ENCODE measurements at places on chromosomes 1 and 21.

DNA sequence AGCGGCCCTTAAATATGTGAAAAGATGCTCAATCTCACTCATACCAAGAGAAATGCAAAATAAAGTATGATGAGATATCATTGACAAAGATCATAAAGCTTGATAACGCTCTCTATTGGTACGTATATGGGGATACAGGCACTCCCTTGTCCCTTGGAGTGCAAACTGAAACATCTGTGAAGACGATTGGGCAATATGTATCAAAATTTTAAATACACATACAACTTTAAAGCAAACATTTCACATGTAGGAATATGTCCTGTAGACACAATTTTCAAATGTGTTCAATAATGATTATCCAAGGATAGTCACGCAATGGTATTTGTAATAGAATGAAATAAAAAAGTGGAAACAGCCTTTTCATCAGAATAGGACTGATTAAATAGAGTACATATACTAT, 2.0 kb upstream of the GJB3 start:
- no peaks in the 10 kb centered on the region for H3K4me1 ChIP-seq
- H3K36me3 ChIP-seq = no peaks in the 10 kb centered on the region
- no peak overlapping the region for H3K27ac ChIP-seq
- H3K27me3 ChIP-seq = peaks cover 62% of the 10 kb centered on the region

- peak; percentile 85 for DNase-seq
- H3K4me1 ChIP-seq = peaks cover 42% of the 10 kb centered on the region
- no peaks in the 10 kb centered on the region for H3K36me3 ChIP-seq
- H3K27ac ChIP-seq = no peak overlapping the region
- H3K27me3 ChIP-seq = peaks cover 21% of the 10 kb centered on the region
Measured at GRCh38 chr1:28882009-28882628, 32.2 kb upstream of the EPB41 start.

- DNase-seq = no peak
- H3K4me3 ChIP-seq = no peak overlapping the region
- H3K4me1 ChIP-seq = peaks cover 32% of the 10 kb centered on the region
- no peak overlapping the region for H3K27ac ChIP-seq
- H3K36me3 ChIP-seq = no peaks in the 10 kb centered on the region
- H3K27me3 ChIP-seq = no peaks in the 10 kb centered on the region
Measured at GRCh38 chr1:7495962-7496361, 275.1 kb upstream of the VAMP3 start.

- no peak overlapping the region for H3K4me3 ChIP-seq
- H3K27me3 ChIP-seq = peaks cover 33% of the 10 kb centered on the region
- peaks cover 8% of the 10 kb centered on the region for H3K4me1 ChIP-seq
- H3K27ac ChIP-seq = no peak overlapping the region
- no peaks in the 10 kb centered on the region for H3K36me3 ChIP-seq
Measured at GRCh38 chr1:6991266-6991665, 206.0 kb downstream of the CAMTA1 start.

- no peaks in the 10 kb centered on the region for H3K4me1 ChIP-seq
- DNase-seq = no peak
- H3K4me3 ChIP-seq = no peak overlapping the region
Measured at GRCh38 chr1:69498711-69499110, 69.0 kb upstream of the LRRC7 start.

GRCh38 chr1:81428998-81429397, 371.7 kb upstream of the ADGRL2 start:
- H3K27ac ChIP-seq = no peak overlapping the region
- DNase-seq = no peak
- H3K36me3 ChIP-seq = no peaks in the 10 kb centered on the region
- H3K27me3 ChIP-seq = peaks cover 8% of the 10 kb centered on the region

GRCh38 chr1:207672522-207673130, 27.7 kb downstream of the CR1L start:
- no peak overlapping the region for H3K27ac ChIP-seq
- DNase-seq = no peak
- H3K27me3 ChIP-seq = peaks cover 46% of the 10 kb centered on the region
- H3K4me1 ChIP-seq = no peaks in the 10 kb centered on the region
- no peaks in the 10 kb centered on the region for H3K36me3 ChIP-seq

GRCh38 chr1:154962156-154962749, 671 bp upstream of the PYGO2 start:
- peaks cover 34% of the 10 kb centered on the region for H3K36me3 ChIP-seq
- no peak for DNase-seq
- peaks cover 44% of the 10 kb centered on the region for H3K4me1 ChIP-seq
- H3K27ac ChIP-seq = peak overlapping the region; percentile 94

GRCh38 chr1:24364975-24365678, 46.0 kb downstream of the GRHL3 start:
- no peak for DNase-seq
- H3K36me3 ChIP-seq = peaks cover 12% of the 10 kb centered on the region
- peaks cover 25% of the 10 kb centered on the region for H3K4me1 ChIP-seq
- H3K27ac ChIP-seq = peak overlapping the region; percentile 24
- no peak overlapping the region for H3K4me3 ChIP-seq

GRCh38 chr1:208101661-208102431, 142.3 kb downstream of the PLXNA2 start:
- H3K4me3 ChIP-seq = no peak overlapping the region
- H3K36me3 ChIP-seq = peaks cover 26% of the 10 kb centered on the region
- H3K27ac ChIP-seq = peak overlapping the region; percentile 31
- peaks cover 13% of the 10 kb centered on the region for H3K27me3 ChIP-seq
- no peak for DNase-seq

DNA sequence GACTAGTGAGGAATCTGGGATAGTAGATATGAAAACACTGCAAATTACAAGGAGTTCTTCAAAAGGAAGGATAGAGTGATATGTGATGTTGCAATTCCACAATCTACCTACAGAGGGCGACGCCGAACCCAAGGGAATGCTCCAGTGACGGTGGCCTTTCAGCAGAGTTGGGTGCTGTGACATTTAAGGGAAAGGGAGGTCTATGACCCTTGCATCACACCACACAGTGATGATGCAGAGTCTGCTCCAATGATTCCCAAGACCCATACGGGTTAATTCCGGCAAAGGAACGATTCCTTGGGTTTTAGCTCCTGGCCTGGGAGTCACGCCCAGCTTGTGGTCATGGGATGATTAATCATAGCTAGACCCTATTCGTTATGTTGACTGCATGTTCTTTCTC, 123.0 kb upstream of the IGSF21 start:
- DNase-seq = peak; percentile 64
- no peak overlapping the region for H3K27ac ChIP-seq
- H3K4me3 ChIP-seq = no peak overlapping the region
- no peaks in the 10 kb centered on the region for H3K36me3 ChIP-seq

- H3K27ac ChIP-seq = no peak overlapping the region
- H3K4me3 ChIP-seq = no peak overlapping the region
- H3K27me3 ChIP-seq = peaks cover 15% of the 10 kb centered on the region
- DNase-seq = no peak
Measured at GRCh38 chr1:5157175-5157574, 502.8 kb downstream of the AJAP1 start.

GRCh38 chr21:35023396-35024070, 25.6 kb downstream of the RUNX1 start:
- no peak for DNase-seq
- H3K27ac ChIP-seq = no peak overlapping the region
- H3K27me3 ChIP-seq = peaks cover 44% of the 10 kb centered on the region
- H3K4me3 ChIP-seq = no peak overlapping the region
- H3K36me3 ChIP-seq = no peaks in the 10 kb centered on the region

- H3K4me3 ChIP-seq = no peak overlapping the region
- no peak for DNase-seq
- H3K27ac ChIP-seq = no peak overlapping the region
- H3K4me1 ChIP-seq = no peaks in the 10 kb centered on the region
- peaks cover 9% of the 10 kb centered on the region for H3K27me3 ChIP-seq
Measured at GRCh38 chr1:168301664-168302320, 21.1 kb downstream of the TBX19 start.

DNA sequence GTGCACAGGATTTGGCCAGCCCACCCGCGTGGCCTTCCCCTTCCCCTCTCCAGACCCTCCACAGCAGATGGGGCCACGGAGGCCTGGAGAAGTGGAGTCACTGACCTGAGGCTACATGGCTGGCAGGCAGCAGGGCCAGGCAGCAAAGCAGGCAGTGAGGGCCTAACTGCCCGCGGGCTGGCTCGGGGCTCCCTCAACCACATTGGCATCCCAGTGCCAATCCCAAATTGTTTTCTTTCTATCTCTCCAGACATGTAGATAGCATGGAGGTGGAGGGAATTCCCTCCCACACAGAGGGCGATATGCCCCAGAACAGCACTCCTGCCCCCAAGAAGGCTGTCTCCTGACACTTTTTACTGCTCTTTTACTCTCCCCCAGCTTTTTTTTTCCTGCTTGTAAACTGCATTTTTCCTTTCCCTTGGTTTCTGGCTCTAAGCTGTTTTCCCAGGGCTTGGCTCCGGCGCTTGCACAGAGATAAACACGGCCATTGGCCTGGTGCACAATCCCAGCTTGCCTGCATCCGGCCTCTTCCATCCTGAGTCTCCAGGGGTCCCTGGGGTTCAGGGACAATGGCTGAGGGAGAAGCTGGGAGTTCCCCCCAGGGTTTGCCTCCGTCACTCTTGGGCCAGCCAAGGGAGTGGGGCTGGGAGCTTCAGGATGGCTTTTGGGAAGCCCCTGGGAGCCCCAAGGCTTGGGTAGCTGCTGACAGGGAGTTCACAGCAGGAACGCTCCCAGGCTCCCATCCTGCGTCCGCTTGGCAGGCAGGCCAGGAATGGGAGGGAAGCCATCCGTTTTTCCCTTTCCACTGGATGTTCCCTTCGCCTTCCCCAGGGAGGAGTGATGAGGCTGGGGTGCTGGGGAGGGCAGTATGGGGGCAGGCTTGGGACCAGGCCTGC, 7.0 kb downstream of the EPHX1 start:
- H3K4me1 ChIP-seq = peaks cover 79% of the 10 kb centered on the region
- H3K36me3 ChIP-seq = peaks cover 2% of the 10 kb centered on the region
- H3K27ac ChIP-seq = peak overlapping the region; percentile 95
- H3K27me3 ChIP-seq = peaks cover 3% of the 10 kb centered on the region

DNA sequence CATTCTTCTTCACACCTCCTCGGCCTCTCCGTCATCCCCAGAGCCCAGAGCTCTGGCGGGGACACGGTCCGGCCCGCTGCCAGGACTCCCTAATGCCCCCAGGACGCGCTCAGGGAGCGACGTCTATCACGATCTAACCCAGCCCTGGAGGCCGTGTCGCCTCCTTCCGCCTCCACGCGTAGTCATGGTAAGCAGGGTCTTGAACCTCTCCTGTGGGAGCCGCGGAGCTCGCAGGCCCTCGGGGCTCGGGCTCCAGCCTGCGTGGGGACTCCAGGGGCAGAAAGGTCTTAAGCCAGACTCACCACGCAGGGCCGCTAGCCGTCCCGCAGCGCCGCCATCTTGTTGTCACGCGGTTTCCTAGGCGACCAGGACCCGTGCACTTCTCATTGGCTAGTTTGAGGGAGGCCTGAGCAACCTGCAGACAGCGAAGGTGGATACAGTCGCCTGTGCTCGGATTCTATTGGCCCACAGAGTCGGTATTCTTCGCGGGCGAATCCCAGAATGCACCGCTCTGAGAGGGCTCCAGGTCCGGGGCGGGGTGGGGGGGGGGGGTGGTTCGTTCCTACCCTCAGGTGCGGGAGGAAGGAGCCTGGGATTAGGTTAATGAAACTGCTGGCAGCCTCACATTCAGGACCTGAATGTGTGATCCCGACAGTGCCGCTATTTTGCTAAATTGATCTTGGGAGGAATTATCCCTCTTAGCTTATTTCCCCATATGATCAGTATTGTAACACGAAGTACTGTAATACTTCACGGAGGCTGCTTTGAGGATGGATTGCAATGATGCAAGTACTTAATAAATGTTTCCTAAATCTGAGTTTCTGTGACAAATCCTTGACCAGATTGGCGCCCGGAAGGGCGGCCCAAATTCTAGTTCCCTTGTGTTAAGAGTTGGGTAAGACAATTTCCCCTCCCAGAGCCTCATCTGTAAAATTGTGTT, at the start of gene UBXN11:
TSS of gene UBXN11 (minus strand) at position 347 of the 940 bp plus-strand sequence. CDS start 3,753 bp downstream, outside the sequence.
- peaks cover 18% of the 10 kb centered on the region for H3K4me1 ChIP-seq
- H3K27me3 ChIP-seq = peaks cover 4% of the 10 kb centered on the region
- H3K36me3 ChIP-seq = no peaks in the 10 kb centered on the region
- peak within 1 kb of the TSS; percentile 91 for H3K27ac ChIP-seq
- peak within 1 kb of the TSS; percentile 100 for H3K4me3 ChIP-seq

GRCh38 chr1:98940722-98941079, 64.0 kb downstream of the PLPPR5 start:
- H3K4me1 ChIP-seq = peaks cover 19% of the 10 kb centered on the region
- H3K4me3 ChIP-seq = no peak overlapping the region
- DNase-seq = no peak
- H3K27ac ChIP-seq = peak overlapping the region; percentile 44

- H3K27me3 ChIP-seq = peaks cover 5% of the 10 kb centered on the region
- peak overlapping the region; percentile 74 for H3K4me3 ChIP-seq
- H3K36me3 ChIP-seq = peaks cover 3% of the 10 kb centered on the region
- peak; percentile 60 for DNase-seq
Measured at GRCh38 chr1:227729881-227730629, 5.0 kb downstream of the JMJD4 start.

DNA sequence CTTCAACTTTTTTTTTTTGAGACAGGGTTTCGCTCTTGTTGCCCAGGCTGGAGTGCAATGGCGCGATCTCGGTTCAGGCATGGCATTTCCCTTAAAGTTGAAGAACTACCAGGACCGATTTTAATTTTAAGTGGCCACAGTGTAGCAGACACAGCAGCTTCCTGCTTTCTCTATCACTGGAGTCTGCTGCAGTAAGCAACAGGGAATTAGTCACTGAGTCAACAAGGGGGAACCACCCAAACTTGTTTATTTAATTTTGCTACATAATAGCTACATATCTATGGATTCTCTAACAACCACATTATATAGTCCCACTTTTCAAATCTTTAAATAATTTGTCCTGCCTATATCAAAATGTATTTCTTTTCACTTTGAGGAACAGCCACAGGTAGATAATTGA, 12.5 kb upstream of the TNNI3K start:
- H3K27ac ChIP-seq = no peak overlapping the region
- H3K36me3 ChIP-seq = no peaks in the 10 kb centered on the region
- no peak overlapping the region for H3K4me3 ChIP-seq
- no peaks in the 10 kb centered on the region for H3K27me3 ChIP-seq
- no peak for DNase-seq

GRCh38 chr1:202075389-202075788, 47.3 kb upstream of the GPR37L1 start:
- DNase-seq = no peak
- H3K27ac ChIP-seq = no peak overlapping the region
- no peaks in the 10 kb centered on the region for H3K36me3 ChIP-seq
- peaks cover 6% of the 10 kb centered on the region for H3K27me3 ChIP-seq
- peaks cover 13% of the 10 kb centered on the region for H3K4me1 ChIP-seq

- H3K27ac ChIP-seq = no peak overlapping the region
- peaks cover 34% of the 10 kb centered on the region for H3K4me1 ChIP-seq
- H3K36me3 ChIP-seq = no peaks in the 10 kb centered on the region
- H3K27me3 ChIP-seq = peaks cover 14% of the 10 kb centered on the region
- no peak overlapping the region for H3K4me3 ChIP-seq
Measured at GRCh38 chr21:45128613-45129188, 54.3 kb downstream of the ADARB1 start.

DNA sequence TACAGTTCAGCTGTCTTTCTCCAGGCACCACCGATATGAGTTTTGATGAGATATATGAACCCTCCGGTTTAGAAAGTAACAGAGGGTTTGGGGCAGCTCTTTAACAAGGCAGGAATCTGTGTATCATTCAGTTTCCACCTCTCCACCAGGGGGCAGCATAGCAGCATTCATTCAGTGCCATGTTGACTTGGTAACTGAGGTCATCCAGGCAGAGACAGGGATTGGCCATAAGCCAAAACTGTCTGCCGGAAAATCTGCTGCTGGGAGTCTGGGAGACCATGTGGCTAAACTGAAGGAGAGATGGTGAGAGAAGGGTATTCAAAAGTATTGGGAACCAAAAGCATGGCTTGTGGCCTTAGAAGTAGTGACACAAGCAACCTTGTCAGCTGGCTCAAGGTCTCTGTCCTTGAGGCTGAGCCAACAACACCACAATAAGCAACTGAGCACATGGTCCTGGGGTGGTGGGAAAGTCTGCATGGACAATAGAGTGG, 98.5 kb downstream of the LMX1A start:
- H3K27me3 ChIP-seq = peaks cover 51% of the 10 kb centered on the region
- H3K4me1 ChIP-seq = peaks cover 36% of the 10 kb centered on the region
- H3K27ac ChIP-seq = no peak overlapping the region
- peak; percentile 70 for DNase-seq
- no peaks in the 10 kb centered on the region for H3K36me3 ChIP-seq

Measured in nephron progenitor cell (in vitro differentiated cells).